Natural killer cell treated with Interleukin-12 subunit alpha and Interleukin-12 subunit beta and Interleukin-15 and Interleukin-18, amount 100 ng/mL, for 72 hours (primary cell): ENCODE measurements at places on chromosomes 6 and 20. TPM values are rescaled to one million over a fixed set of nuclear protein-coding genes. Genes with fewer than 3 reads are reported as not detected.
A peak's percentile ranks its signal among the peaks of the same experiment; 100 is the strongest.

IRF4 gene
- total RNA-seq, result 388 TPM

DNA sequence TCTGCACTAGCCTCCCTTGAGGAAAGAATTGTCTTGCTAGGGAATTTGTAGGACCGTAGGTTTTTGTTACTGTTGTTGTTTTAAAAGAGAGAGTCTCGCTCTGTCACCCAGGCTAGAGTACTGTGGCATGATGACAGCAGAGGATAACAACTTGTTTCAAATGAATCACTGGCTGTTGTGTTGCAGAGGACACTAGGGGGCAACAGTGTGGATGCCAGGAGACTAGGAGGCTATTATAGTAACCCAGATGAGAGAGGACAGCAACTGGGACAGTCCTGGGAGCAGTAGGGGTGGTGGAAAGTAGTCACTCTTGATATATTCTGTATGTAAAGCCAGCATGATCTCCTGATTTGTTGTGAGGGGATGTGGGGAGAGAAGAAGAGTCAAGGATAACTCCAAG, 41.8 kb upstream of the LAMA4 start:
- H3K27ac ChIP-seq, result peak overlapping the region; percentile 7
- H3K4me3 ChIP-seq, result no peak overlapping the region
- H3K36me3 ChIP-seq, result peaks cover 11% of the 10 kb centered on the region
- peaks cover 50% of the 10 kb centered on the region for H3K27me3 ChIP-seq
- H3K4me1 ChIP-seq, result no peaks in the 10 kb centered on the region
- no peak for DNase-seq

PRICKLE4 gene
- not detected for total RNA-seq

KIAA0408 gene
- 0.67 TPM for total RNA-seq

FERMT1 gene
- total RNA-seq, result not detected
